ENCODE measurements at places on chromosomes 3 and 15.

- DNase-seq: no peak
Observed at GRCh38 chr3:25648925-25649830, 15.5 kb downstream of the TOP2B start.

GRCh38 chr3:118525077-118525476 is 509.6 kb downstream of the IGSF11 start:
- DNase-seq: no peak

- no peak for DNase-seq
Observed at GRCh38 chr3:192947421-192947820, 29.8 kb upstream of the MB21D2 start.

GRCh38 chr3:36649125-36649524 is 115.2 kb downstream of the DCLK3 start:
- no peak for DNase-seq

DNA sequence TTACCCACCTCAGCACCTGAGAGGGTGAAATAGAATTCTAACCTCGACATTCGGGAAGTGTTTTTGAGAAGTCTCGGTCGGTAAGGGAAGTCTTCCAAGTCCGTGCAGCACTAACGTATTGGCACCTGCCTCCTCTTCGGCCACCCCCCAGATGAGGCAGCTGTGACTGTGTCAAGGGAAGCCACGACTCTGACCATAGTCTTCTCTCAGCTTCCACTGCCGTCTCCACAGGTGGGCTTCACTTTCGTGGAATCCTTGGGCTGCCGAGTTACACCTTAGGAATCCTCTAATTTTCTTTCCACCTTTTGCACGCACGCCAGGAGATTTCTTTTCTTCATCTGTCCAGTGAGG is 775 bp downstream of the CCNDBP1 start:
- no peak for DNase-seq

- DNase-seq: no peak
Observed at GRCh38 chr3:117556646-117557407, 847.2 kb downstream of the TUSC7 start.

GRCh38 chr15:100571592-100572167 is 30.3 kb downstream of the LINS1 start:
- no peak for DNase-seq

DNA sequence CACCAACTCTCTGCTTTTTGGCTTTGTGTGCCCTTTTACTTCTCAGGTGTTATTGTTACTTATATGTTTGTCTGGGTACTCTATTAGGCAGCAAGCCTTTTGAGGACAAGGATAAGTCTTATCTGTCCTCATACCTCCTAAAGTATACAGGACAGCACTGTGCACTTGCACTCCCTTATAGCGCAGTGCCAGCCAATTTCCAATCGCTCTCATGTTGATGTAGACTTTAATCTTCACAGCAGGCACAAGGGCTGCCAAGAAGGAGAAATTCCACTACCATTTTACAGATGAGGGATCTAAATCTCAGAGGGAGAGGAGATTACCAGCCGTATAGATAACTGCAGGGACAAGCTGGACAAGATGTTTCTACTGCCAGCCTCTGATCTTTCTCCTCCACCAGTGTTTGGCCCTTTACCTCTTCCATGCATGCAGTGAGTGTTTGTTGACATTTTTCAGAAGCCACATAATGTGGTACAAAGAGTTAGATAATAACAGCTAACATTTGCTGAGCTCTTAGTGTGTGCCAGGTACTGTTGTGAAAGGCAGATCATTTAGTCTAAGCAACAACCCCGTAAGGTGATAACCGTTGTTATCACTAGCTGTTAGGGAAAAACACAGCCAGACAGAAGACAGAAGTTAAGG is 30.1 kb downstream of the SST start:
- no peak for DNase-seq

DNA sequence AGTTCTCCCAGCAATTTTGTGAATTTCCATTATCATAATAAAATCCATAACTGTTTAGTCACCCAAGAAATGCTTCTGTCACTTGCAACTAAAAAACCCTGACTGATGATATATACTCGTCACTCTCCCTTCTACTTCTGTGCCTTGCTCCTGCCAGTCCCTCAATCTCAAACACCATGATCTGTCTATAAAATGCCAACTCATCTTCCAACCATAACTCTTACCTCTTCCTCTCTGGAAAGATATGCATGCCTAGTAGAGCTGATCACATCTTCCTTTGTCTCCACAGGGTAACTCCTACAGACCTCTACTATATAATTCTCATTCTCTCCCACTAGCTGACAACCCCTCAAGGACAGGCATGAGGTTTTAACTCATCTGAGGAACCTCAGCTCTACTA is 5.2 kb upstream of the VEPH1 start:
- no peak for DNase-seq

- DNase-seq: no peak
Observed at GRCh38 chr3:76438971-76439370, 600.9 kb upstream of the ROBO2 start.

GRCh38 chr15:39497016-39497758 is 83.7 kb upstream of the THBS1 start:
- DNase-seq: no peak

- no peak for DNase-seq
Observed at GRCh38 chr3:78414261-78414660, 1353.5 kb downstream of the ROBO1 start.

DNA sequence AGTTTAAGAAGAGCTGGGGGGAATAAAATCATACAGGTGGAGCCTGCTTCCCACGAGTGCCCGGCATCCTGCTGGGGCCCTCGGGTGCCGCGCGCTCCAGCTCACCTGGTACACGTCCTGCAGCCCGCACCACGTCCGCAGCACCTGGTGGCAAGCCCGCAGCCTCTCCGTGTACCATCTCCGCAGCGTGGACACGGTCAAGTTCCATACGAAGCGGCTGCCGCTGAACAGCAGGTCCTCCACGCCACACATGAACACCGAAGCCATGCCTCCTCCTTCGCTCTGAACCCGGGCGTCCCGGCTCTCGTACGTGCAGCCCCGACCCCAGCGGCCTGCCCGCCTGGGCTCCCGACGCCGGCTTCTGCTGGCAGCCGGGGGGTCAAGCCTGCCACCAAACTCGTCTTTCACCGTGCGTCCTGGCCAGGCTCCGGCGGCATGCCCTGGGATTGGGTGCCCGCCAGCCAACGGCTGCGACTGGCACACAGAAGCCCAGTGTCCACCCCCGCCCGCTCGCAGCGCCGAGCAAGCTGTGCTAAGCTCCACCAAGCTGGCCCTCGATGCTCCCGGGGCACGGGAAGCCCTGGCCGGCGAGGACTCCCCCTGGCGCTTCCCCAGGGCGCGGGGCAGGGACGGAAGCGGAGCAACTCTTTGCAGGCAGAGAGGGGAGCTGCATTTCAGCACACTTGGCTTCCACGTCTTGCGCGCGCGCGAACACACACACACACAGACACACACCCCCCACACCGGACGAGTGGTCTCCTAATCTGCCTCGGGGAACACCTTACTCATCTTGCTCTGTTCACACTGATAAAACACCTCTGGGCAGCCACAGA is at the start of gene FRMD4B:
TSS of gene FRMD4B (minus strand) at position 366 of the 833 bp plus-strand sequence. CDS start at position 267, 99 bp downstream.
- peak; percentile 37 for DNase-seq

- DNase-seq: no peak
Observed at GRCh38 chr3:154188846-154189245, 67.7 kb downstream of the ARHGEF26 start.

DNA sequence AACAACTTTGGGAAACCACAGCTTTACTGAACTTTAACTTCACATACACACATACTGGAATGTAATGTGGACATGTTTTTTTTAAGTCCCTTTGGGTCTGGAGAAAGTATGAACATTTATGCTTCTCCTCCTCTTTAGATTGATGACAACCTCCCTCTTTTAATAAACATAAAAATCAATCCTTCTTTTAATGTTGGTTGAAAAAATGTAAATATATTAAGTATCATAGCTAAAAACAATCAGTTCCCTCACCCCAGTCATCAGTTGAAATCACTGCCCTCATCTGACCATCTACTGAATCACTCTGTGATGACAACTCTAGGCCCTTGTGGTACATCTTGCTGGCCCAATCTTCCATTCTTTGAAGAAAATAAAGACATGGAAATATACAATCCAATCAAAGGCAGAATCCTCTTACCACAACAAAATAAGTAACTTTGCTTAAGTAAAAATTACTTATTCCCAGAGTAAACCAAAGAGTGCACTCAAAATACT is 6.4 kb downstream of the AAGAB start:
- no peak for DNase-seq
